ENCODE measurements at places on chromosomes 16 and 17.

DNA sequence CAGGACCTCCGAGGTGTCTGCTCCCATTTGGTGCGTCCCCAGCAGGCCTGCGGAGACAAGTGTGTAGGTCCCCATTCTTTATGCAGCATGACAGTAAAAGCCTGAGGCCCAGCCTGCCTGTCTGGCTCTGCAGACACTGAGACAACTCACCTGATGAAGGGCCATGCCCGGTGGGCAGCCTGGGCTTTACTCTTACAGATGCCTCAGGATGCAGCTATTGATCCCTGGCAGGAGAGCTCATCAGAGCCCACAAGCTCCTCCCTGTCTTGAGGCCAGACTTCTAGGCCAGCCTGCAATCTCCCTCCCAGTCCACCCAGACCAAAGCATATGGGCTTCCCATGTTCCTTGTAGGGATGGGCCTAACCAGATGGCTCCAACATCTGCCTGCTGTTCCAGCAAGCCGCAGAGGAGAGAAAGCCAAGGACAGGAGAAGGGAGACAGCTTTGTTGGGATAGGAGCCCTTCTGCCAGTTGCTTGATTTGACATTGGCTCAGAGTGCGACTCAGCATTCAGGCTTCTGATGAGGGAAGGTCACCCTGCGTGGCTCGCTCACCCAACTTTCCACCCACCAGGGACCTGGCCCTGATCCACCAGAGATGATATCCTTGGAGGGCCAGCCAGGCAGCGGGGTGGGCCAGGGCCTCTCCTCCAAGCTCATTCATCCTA lies 87.5 kb downstream of the SOCS1 start:
- no peak for DNase-seq

DNA sequence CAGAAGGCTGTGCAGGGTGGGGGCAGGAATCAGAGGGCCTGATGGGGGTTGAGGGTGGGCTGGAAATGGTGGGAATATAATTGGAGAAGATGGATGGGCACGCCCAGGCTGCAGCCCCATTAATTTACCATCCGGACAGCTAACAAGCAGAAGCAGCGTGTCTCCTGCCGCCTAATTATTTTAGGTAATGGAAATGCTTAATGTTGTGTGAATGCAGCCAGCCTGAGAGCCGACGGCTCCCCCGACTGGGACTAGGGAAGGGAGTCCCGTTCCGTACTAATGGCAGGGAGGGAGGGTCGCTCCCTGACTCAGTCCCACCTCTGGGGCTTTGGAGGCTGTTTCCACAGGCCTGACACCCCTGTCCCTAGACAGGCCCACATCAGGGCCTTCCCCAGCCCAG lies 4.7 kb upstream of the OVCA2 start:
- no peak for DNase-seq

- no peak for DNase-seq
Measured at GRCh38 chr17:60154616-60155426, 5.0 kb downstream of the CA4 start.

DNA sequence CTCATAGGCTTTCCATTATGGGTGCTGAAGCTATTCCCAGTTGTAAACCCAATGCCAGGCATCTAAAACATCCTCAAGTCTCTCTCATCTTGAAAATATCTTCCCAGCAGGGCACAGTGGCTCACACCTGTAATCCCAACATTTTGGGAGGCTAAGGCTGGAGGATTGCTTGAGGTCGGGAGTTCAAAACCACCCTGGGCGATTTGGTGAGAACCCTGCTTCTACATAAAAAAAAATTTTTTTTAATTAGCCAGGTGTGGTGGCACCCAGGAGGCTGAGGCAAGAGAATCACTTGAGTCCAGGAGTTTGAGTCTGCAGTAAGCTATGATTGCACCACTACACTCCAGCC lies 13.0 kb upstream of the EEF2K start:
- DNase-seq: no peak

GRCh38 chr17:34377078-34377823 lies 14.2 kb upstream of the CCL1 start:
- DNase-seq: no peak

- no peak for DNase-seq
Measured at GRCh38 chr16:17343028-17343427, 127.7 kb downstream of the XYLT1 start.

DNA sequence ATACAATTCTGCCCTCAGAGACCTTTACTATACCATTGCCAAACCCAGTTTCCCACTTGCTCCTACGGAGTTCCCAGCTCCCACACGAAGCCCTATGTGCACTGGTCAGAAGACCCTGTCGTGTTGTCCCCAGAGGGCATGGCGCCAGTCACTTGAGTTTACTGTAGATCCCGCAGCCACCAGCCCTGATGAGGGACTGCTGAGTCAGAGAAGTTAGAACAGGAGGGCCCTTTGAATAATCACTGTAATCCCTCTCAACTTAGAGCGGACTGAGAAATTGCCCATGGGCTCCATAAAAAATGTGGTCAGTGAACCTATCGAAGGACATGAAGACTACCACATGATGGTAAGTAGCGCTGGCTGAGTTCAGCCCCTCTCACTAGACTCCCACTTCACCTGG lies 9.2 kb downstream of the UBFD1 start:
- no peak for DNase-seq

GRCh38 chr16:76487411-76488064 lies 210.3 kb downstream of the CNTNAP4 start:
- no peak for DNase-seq

DNA sequence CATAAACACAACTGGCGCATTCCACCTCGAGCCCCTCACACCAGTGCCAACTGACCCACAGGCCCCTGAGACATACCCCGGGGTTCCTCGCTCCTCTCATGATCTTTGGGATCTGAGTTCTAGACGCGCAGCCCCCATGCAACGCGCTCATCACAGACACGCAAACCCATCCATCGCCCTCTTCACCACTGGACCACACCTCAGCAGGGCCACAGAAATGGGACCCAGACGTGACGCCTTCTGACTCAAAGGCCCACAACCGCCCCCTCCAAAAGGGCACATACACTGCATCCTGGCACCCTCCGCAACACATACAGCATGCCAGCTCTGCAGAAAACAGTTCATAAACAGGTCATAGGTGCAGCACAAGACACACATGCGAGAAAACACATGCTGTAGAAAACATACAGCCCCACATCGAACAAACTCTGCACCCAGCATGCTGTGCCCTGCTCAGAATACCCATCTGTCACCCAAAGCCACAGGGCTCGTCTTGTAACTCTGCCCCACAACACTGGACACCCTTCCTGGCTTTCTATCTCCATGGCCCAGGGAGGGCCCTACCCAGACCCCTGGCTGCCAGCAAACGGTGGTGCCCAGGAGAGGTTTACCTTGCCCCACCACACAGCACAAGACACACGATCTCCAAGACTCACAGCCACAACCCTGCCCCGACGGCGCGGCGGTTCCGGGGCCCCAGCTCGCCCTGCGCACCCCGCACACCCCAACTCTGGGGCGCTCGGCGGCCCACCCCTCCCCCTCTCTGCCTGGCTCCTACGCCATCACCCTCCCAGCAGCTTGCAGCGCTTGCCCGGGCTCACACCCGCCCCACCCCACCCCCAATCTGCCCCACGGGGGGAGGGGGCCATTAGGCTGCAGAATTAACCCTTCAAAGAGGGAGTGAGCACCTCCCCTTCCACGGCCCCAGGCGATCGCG lies 887 bp downstream of the ZBTB4 start:
- DNase-seq: peak; percentile 77

GRCh38 chr17:7225711-7226331 lies 6.1 kb downstream of the ACADVL start:
- no peak for DNase-seq

- no peak for DNase-seq
Measured at GRCh38 chr16:19858340-19859018, 26.2 kb downstream of the GPRC5B start.

- DNase-seq: peak; percentile 55
Measured at GRCh38 chr16:4309833-4310266, 6.0 kb upstream of the GLIS2 start.

DNA sequence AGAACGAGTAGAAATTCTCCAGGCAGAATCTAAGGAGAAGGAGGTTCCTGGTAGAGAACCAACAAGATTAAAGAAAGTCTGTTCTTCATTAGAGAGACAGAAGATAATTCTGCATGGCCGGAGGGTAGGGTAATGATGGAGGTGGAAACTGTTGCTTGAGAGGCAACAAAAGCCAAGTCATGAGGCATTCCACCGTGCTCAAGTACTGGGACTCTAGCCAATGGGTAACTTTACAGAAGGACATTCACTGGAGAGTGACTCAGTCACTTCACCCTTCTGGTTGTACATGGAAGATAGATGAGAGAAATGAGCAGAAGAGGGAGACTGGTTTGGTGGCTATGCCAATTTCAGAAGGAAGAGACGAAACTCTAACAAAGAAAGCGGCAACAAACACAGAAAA lies 53.6 kb upstream of the ANKFN1 start:
- no peak for DNase-seq

- no peak for DNase-seq
Measured at GRCh38 chr17:50903604-50904517, 37.7 kb upstream of the TOB1 start.

DNA sequence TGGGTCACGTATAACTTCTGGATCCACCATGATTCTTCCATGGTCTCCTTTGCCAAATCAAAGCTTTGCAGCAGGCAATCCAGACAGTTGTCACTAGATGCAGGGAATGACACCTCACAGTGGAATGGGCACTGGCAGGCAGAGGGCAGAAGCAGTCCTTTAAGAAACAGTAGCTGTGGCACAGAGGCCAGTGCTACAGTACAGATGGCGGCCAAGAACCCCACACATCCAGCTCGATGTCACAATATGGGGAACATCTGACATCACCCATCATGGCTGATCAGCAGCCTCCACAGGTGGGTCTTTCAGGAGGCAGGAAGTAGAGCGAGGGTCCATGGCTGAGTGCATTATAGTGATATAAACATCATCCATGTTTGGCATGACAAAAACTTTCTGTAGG lies 18.8 kb upstream of the ERN1 start:
- no peak for DNase-seq

- DNase-seq: no peak
Measured at GRCh38 chr17:66190738-66191592, 968 bp downstream of the CEP112 start.

DNA sequence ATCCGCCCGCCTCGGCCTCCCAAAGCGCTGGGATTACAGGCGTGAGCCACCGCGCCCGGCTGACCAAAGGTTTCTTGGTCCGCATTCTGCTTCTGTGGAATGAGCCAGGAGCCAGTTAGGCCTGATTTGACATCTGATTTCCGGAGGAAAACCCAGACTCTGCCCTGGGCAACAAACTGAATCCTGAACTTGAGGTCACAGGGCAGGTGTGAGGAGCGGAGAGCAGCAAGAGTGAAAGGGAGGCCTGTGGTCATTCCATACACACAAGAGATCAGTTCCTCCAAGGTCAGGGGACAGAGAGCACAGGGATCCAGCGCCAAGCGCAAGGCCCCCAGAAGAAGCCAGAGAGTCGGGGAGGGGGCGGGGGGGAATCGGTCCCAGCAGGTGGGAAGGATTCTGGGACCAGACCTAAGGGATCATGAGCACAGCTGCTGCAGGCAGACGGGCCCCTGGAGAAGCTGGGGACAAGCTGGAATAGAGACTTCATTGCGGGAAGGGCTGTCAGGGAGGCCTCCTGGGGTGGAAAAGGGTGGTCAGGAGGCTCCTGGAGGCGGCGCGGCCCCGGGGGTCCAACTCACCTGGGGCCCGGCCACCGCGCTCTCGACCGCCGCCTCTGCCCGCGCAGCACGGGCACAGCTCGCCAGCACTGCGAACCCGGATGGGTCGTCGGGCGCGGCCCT lies 436 bp downstream of the SHPK start:
- no peak for DNase-seq

DNA sequence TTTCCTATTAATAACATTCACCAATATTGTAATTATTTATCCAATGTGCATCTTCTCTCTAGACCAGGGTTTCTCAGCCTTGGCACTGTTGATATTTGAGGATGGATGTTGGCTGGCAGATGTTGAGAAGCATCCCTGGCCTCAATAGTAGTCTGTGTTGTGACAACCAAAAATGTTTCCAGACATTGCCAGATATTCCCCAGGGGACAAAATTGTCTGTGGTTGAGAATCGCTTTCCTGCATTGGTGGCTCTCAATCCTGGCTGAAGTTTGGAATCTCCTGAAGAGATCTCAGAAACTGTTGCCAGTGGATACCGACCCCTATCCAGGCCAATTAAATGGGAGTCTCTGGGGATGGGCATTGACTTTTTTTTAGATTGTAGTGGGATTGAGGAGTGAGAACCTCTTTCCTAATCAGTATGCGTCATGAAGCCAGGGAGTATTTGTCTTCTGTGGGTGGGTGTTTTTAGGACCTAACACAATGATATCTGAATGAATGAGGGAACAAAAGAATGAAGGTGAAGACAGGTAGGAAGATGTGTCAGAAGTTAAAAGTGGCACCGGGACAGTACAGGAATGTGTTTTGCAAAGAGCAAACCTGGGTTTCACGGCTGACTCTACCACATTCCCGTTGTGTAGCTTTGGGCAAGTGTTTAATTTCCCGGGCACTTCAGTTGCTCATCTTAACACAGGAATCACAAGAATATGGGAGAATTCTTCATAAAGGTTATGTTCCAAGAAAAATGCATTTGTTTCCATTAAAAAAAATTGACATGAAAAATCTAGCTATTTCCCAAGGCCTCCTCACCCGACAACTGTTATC lies 24.3 kb downstream of the HSD17B2 start:
- DNase-seq: no peak

GRCh38 chr17:76350463-76350862 lies 3.3 kb downstream of the PRPSAP1 start:
- DNase-seq: no peak

DNA sequence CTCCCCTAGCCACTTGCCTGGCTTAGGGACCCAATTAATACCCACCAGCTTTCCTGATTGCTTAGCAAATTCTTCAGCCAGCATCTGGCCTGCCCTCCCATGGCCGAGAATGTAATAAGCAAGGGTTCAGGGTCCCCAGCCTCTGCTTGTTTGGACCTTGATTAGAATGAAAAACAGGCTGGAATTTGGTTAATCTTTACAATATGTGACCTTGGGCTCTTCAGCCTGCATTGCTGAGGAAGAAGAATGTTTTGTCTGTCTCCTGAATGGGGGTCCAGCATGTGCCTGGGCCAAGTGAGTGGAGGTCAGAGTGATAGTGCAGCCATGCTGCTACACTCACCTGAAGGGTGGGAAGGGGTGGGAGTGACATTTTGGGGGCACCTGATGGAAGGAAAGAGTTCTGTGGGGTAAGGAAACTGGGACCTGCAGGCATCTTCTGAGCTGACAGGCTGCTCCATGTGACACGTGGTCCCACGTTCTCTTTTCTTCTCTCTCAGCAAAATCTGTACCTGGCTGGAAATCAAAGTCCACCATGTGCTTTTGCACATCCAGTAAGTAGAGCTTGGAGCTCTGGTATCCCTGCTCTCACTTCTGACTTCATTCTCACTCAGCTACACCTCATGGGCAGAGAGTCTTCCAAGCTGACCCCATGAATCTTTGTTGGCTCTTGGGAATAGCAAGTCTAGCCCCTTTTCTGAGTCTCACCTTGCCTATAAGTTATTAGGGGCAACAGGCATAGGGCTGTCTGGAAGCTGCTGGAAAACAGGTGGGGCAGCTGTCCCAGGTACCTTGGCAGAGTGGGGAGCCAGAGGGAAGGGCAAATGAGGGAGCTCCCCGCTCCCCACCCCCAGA lies 5.3 kb downstream of the TMEM106A start:
- no peak for DNase-seq

GRCh38 chr17:19833914-19834313 lies 33.8 kb downstream of the ULK2 start:
- DNase-seq: no peak

Data from iPS-NIHi11 (cell line).